Activated CD4-positive, alpha-beta T cell treated with anti-CD3 and anti-CD28 coated beads, Interleukin-10, Interleukin-2, amounts not matched to agents 100 ng/mL and 50 ng/mL, durations not matched to agents 16 hours and 8 hours (primary cell): ENCODE measurements at places on chromosomes 12 and 14.

- no peak for DNase-seq
These were observed 253.9 kb downstream of the FOXN3 start for GRCh38 chr14:89163031-89163636.

DNA sequence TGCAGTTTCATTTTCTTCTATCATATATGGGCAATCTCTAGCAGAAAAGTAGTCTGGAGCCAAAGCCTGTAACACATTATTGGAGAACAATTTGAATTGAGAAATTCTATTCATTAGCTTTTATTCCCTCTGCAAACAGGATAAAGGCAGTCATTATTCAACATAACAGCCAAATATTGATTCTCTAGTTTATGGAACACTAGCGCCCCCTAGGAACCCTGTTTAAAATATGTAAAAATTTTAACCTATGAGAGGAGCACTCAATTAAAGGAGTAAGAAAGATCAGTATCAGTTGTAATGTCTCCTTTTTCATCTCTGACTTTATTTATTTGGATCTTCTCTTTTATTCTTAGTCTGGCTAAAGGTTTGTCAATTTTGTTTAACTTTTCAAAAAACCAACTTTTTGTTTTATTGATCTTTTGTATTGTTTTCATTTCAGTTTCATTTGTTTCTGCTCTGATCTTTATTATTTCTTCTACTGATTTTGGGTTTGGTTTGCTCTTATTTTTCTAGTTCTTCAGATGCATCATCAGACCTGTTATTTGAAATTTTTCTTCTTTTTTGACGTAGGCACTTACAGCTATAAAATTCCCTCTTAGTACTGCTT, 4.8 kb upstream of the LMNTD1 start:
- DNase-seq, result peak; percentile 22

- DNase-seq, result no peak
These were observed 44.4 kb downstream of the RTN1 start for GRCh38 chr14:59826150-59826549.

DNA sequence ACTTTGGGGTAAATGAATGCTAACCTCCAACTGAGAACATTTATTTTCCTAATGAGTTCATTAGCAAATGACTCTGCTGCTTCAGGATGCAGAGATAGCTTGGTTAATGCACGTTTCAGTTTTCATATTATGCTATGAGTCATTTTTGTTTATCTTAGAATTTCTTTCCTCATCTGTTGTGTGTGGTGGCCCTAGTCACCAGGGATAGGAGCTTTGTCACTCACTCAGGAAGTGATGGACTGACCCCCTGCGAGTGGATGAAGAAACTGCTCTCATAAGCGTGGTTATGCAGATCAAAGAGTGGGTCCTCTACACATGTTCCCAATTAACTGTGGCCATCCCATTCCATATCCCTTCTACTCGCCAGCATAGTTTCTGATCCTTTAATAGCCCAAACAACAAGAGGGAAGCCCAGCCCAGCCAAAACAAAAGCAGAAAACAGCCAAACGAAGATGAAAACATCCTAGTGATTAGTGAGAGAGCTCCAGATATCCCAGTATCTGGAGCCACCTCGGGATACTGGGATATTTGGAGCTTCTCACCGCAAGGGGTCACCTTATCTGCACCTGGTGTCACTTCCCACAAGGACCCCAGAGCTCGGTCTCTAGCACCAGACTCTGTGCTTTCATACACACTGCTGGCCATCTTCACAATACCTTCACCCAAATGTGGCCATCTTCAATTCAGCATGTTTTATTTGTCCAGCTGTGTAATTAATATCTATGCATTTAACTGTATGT, 8.6 kb downstream of the TC2N start:
- peak; percentile 74 for DNase-seq

GRCh38 chr14:105281371-105282097, 19.3 kb downstream of the BRF1 start:
- peak; percentile 27 for DNase-seq

GRCh38 chr14:28407996-28408395, 358.6 kb upstream of the FOXG1 start:
- no peak for DNase-seq

- no peak for DNase-seq
These were observed 116.0 kb upstream of the NCOR2 start for GRCh38 chr12:124683152-124684124.

DNA sequence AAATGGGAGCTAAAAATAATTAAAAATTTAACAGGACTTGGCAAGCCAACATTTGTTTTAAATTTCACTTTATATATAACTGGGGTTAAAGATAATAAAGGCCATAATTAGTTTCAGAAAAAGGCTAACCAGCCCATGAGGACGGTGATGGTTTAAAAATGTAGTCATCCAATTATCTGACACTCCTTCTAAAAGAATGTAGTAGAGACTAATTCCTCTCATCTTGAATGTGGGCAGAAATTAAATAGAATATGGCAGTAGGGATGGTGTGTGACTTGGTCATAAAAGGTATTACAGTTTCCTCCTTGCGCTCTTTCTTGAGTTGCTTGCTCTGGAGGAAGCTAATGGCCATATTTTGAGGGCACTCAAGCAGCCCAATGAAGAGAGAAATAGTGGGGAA, 49.1 kb upstream of the PTPRB start:
- no peak for DNase-seq

- DNase-seq, result no peak
These were observed 4.9 kb downstream of the DDX54 start for GRCh38 chr12:113180333-113180732.

- no peak for DNase-seq
These were observed 130.7 kb upstream of the HIF1A start for GRCh38 chr14:61564618-61565091.

DNA sequence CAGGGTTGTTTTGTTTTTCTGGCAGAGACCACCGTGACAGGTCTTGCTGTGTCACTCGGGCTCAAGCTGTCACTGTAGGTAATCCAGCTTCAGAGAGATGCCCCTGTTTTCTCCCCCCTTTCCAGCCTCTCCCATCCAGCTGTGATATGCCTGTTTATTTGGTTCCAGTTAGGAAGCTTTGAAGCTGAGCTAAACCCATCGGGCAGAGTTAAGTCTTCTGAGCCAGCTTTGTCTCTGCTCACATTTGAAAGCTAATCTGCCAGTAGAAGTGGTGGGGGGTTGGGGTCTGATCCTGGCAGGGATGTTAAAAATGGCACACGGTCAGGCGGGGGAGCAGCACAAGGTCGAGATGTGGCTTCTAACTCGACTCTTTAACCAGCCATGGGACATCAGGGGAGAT, 130.0 kb downstream of the TSPAN9 start:
- no peak for DNase-seq

DNA sequence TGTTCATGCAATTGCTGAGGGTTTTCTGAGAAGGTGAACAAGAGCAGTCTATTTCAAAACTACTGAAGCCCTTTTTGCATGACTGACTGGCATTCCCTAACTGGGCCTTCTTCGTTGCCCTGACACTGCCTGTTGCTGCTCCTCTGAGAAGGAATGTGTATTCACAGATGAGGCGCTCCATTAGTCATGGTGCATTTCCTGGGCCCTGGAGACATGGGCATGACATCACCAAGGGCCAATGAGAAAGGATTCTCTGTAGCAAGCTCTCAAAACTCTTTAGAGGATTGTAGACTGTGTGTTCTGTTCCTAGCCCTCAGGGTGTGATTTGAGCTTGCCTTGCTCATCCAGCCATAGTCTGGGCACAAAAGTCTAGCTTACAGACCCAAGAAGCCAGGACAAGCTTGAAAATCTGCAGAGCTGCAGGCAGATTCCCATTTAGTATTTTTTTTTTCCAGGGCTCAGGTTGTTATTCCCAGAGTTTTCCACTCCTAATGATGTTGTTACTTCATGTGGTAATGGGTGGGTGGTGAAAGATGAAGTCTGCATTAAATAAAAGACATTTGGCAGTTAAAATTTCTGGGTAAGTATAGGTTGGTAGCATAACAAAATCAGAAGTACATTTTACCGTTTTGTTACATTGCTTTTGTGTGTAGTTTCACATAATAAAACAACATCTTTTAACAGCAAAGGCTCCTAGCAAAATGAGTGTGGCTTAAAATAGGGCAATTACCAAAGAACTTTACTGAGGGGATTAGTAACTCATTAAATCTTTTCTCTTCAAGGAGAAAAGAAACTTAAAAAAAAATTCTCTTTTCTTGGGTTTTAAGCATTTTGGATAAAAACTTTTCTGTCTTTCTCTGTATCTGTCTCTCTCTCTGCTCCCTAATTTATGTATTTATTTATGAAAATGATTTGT, 318.4 kb downstream of the RAD51B start:
- DNase-seq, result peak; percentile 4

DNA sequence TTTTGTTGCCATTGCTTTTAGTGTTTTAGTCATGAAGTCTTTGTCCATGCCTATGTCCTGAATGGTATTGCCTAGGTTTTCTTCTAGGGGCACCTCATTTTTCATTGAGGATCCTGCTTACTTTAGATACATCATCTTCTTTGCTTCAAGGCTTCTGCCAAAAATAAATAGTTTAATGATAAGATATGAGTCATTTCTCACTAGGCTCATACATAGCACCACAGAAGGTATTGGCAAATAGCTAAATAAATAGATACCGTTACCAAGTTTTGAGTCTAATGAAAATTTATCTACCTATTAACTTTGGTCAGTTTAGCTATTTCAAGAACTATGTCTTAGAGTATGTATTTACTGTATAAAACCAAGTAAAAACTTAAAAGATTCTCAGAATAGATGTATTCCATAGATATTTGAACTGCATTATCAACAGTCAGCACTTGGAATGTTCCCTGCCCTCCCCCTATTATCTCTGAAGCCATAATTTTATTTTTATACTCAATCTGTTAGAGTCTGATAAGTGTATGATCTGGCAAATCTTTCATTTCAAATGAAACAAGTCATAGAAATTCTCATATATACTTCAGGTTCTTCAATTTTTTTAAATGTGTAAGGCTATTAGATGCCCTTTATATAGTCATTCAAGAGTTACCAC, 310.2 kb downstream of the CCDC91 start:
- DNase-seq, result no peak

- peak; percentile 95 for DNase-seq
These were observed at the start of gene ANKRD9 for GRCh38 chr14:102509746-102510615. Gene ANKRD9, minus strand, starts transcription at chr14:102509776. Its CDS starts 1,887 bp downstream, at chr14:102507889.

DNA sequence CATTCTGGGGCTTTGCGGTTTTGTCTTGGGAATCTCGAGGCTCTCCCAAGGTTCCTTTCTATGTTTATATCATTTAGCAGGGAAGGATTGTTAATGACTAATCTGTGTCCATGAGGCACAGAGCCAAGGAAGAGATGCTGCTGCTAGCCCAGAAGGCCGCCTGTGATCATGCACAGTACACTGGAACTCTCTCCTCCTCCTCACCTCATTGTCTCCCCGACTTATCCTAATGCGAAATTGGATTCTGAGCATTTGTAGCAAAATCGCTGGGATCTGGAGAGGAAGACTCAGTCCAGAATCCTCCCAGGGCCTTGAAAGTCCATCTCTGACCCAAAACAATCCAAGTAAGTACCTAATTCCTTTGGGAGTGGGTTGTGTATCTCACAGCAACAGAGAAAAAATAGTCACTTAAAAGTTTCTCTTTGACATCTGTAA, at the start of gene NR1H4:
TSS of gene NR1H4 (plus strand) at position 151 of the 435 bp plus-strand sequence. CDS start 19,458 bp downstream, outside the sequence.
- DNase-seq, result no peak

DNA sequence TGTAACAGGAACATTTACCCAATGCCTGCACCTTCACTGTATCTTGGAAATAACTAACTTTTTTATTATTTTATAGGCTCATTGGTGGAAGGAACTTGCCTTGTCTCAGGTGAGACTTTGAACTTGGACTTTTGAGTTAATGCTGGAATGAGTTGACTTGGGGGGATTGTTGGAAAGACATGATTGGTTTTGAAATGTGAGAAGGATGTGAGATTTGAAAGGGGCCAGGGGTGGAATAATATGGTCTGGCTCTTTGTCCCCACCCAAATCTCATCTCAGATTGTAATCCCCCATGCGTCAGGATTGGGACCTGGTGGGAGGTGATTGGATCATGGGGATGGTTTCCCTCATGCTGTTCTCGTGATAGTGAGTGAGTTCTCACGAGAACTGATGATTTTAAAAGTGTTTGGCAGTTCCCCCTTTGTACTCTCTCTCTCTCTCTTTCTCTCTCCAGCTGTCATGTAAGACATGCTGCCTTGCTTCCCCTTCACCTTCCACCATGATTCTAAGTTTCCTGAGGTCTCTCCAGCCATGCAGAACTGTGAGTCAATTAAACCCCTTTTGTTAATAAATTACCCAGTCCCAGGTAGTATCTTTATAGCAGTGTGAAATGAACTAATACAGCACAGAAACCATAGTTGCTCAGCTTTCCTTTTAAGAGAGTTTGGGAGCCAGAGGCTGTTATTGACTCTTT, 244.1 kb downstream of the BTG1 start:
- no peak for DNase-seq

DNA sequence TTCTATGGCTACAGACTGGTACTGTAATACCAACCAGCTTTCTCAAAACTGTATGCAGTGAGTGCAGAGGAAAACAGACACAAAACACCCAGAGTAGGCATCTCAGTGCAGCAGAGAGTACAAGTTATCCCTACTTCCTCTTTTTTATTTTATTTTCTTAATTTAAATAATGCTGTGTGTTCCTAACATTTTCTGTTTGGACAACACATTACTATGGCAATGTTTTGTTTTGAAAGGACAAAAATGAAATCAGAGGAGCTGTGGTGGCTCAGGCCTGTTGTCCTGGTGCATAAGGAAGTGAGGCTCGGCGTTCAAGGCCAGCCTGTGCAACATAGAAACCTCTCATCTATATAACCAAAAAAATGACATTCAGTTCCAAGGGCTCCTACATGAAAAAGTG, 33.7 kb upstream of the SELPLG start:
- DNase-seq, result no peak

DNA sequence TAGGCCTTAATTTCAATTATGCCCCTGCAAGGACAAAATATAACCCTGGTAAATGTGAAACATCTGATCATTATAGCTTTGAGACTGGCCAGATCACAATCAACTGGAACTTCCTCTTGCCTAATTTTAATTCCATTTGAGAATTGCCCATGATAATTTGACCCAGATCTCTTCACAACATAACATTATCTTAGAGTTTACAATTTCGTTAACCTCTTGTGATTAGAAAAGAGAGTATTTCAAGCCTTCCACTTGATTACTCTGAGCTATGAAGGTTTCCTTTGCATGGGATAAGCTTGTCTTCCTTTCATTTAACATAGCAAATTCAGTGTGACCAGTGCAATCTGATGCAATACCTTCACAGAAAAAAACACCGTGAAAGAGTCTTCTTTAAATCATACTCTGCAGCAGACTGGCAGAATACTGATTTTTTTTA, 143.6 kb downstream of the DUSP6 start:
- DNase-seq, result no peak

GRCh38 chr14:100173353-100173752, 13.9 kb upstream of the DEGS2 start:
- DNase-seq, result no peak

GRCh38 chr14:54230645-54231044, 166.2 kb upstream of the CDKN3 start:
- no peak for DNase-seq

GRCh38 chr12:79707830-79708229, 17.1 kb upstream of the PAWR start:
- DNase-seq, result no peak

DNA sequence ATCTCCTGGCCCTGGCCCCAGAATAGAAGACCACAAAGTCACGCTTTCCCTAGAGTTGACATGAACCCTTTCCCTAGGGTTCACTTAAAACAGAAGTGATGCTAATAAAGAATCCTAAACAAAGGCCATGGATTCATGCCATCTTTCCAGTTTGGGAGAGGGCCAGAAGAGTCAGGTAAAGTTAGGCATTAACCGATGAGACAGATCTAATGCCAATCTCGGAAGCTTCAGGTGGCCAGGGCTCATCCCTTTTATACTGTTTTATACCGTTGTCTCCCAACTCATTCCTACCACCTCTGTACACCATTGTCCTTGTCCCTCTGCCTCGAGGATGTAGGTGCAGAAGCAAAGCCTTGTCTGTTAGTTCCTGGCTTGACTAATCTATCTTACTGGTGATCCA, 22.8 kb upstream of the ACTR10 start:
- no peak for DNase-seq
